Left renal pelvis (tissue), 4 donors: ENCODE measurements at places on chromosomes 3 and 15. TPM values are rescaled to one million over a fixed set of nuclear protein-coding genes. Genes with fewer than 3 reads are reported as not detected.

The SPSB4 gene
- 17.3 TPM for polyA plus RNA-seq

The GOLGA6D gene
- 0.32 TPM for polyA plus RNA-seq

The FILIP1L gene
- 26.5 TPM for polyA plus RNA-seq

The TTC14 gene
- polyA plus RNA-seq, result 76.8 TPM

The KLHDC8B gene
- 35.0 TPM for polyA plus RNA-seq

The CLDN18 gene
- polyA plus RNA-seq, result 2.1 TPM

The TGM5 gene
- not detected for polyA plus RNA-seq

The PLAAT1 gene
- 5.8 TPM for polyA plus RNA-seq

The THAP10 gene
- 6.7 TPM for polyA plus RNA-seq

The GRAMD1C gene
- 23.3 TPM for polyA plus RNA-seq

The MEIS2 gene
- polyA plus RNA-seq, result 163 TPM

The ISL2 gene
- not detected for polyA plus RNA-seq

The CTDSPL2 gene
- polyA plus RNA-seq, result 70.7 TPM

The CAMK1 gene
- polyA plus RNA-seq, result 21.4 TPM

The AMIGO3 gene
- polyA plus RNA-seq, result 0.83 TPM

The ACP3 gene
- polyA plus RNA-seq, result 83.3 TPM

The SPATA12 gene
- polyA plus RNA-seq, result 0.09 TPM

The RTP1 gene
- polyA plus RNA-seq, result not detected

The NR1I2 gene
- polyA plus RNA-seq, result 0.60 TPM

The EPM2AIP1 gene
- 59.0 TPM for polyA plus RNA-seq

The SEMA3G gene
- 25.3 TPM for polyA plus RNA-seq

The CILP gene
- 8.7 TPM for polyA plus RNA-seq

The GOLGA6L7 gene
- 0.85 TPM for polyA plus RNA-seq

The ABHD14A gene
- 20.2 TPM for polyA plus RNA-seq

The TEX9 gene
- 7.7 TPM for polyA plus RNA-seq

The C15orf62 gene
- polyA plus RNA-seq, result 1.5 TPM

The ANKUB1 gene
- 0.63 TPM for polyA plus RNA-seq

The BRK1 gene
- 190 TPM for polyA plus RNA-seq

The BCL2A1 gene
- 0.21 TPM for polyA plus RNA-seq

The PLA1A gene
- 7.0 TPM for polyA plus RNA-seq

The TGM4 gene
- 0.07 TPM for polyA plus RNA-seq

The NT5DC2 gene
- 97.3 TPM for polyA plus RNA-seq

The INSYN1 gene
- 25.1 TPM for polyA plus RNA-seq
